ENCODE measurements at places on chromosomes 16 and 17.
A peak's percentile ranks its signal among the peaks of the same experiment; 100 is the strongest.

GRCh38 chr17:61809816-61810392 is 53.4 kb downstream of the BRIP1 start:
- DNase-seq: no peak

DNA sequence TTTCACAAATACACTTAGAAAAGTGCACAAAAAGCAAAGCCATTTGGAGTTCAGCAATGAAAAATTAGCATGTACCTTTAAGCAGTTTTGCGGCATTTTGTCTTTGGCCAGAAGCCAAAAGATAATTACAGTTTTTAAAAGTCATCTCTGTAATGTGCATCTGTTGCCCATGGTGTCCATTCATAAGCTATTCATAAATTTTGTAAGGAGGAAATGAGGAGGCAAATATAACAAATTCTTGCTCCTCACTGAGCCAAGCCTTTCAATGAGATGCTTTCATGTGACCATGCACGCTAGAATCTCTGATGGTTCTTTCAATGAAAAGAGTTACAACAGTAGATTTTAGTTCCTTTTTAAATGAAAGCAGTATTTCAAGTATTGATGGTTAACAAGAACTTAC is 247.1 kb upstream of the MON1B start:
- DNase-seq: no peak

DNA sequence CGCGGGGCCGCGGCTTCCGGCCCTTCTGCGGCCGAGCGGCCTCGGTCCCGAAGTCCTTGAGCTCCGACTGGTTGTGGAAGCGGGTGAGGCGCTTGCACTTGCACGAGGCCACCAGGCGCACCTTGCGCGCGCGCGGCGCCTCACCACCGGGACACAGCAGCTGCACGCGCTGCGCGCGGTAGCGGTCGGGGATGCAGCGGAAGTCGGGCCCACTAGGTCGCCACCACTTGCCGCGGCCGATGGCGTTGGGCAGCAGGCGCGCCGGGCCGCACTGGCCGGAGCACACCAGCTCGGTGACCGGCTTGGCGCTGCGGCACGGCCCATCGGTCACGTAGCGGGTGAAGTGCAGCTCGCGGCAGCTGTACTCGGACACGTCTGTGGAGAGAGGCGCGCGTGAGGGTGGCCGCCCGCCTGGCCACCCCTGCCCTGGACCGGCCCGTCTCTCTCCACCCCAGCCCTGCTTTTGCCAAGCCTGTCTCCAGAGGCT is 3.2 kb downstream of the SOST start:
- DNase-seq: no peak

DNA sequence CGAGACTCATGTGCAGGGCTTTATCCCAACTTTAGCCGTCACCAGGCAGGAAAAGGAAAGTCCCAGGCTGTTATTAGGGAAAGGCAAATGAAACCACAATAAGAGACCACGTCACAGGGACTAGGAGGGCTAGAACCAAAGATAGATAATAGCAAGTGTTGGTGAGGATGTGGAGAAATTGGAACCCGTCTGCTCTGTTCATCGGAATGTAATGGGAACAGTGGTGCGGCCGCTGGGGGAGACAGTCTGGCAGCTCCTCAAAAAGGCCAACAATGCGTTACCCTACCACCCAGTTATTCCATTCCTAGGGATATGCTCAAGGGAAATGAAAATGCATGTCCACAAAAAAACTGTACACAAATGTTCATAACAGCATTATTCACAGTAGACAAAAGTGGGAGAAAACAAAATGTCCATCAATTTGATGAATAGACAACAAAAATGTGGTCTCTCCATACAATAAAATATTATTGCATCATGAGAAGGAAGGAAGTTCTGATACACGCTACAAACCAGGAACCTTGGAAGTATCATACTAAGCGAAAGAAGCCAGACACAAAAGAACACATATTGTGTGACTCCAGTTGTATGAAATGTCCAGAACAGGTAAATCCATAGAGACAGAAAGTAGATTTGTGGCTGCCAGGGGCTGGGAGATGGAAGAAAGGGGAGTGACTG is 19.5 kb upstream of the USP10 start:
- DNase-seq: no peak

- DNase-seq: peak; percentile 71
Observed at GRCh38 chr16:66516808-66517585, 32.9 kb downstream of the TK2 start.

DNA sequence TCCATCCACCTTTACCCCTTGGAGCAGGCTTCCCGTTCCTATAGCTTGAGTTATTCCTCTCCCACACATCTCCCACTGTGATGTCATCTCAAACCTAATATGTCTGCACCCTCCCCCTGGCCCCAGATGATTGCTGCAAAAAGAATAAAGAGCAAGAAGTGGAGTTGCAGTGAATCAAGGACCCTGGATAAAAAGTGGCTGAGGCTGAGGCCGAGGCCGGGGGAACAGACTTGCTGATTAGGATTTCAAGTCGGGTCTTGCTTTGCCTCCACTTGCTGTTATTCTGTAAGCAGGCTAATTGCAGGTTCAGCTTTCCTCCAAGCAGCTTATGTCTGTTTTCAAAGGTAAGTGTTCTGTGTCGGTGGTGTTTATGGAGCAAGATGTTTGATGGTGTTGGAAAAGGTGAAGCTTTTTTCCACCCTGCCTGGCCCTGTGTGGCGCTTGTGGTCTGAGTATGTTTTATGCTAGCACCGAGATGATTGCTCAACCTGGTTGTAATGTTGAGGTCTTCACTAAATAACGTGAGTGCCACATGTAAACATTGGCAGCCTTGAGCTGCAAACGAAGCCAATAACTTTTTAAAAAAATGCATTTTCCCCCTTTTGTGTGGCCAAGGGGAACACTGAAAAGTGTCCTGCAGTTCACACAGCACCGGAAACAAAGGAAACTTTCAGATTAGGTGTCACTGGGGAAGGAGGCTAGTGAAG is 15.4 kb downstream of the HS3ST3B1 start:
- no peak for DNase-seq

DNA sequence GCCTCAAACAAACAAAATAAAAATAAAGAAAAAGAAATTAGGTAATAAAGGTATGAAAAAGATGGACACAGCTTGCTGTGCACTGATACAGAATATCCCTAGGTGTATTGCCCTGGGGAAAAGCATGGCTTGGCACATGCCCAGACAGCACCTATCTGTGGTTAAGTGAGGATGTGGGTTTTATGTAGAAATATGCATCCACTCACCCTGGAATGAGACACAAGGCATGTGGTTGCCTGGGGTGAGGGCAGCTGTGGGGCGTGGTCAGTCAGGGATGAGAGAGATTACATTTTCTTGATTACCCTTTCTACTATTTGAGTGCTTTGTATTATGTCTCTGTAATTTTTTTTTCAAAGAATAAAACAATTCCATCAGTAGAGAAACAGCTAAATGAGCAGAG is 6.9 kb downstream of the PLLP start:
- no peak for DNase-seq

DNA sequence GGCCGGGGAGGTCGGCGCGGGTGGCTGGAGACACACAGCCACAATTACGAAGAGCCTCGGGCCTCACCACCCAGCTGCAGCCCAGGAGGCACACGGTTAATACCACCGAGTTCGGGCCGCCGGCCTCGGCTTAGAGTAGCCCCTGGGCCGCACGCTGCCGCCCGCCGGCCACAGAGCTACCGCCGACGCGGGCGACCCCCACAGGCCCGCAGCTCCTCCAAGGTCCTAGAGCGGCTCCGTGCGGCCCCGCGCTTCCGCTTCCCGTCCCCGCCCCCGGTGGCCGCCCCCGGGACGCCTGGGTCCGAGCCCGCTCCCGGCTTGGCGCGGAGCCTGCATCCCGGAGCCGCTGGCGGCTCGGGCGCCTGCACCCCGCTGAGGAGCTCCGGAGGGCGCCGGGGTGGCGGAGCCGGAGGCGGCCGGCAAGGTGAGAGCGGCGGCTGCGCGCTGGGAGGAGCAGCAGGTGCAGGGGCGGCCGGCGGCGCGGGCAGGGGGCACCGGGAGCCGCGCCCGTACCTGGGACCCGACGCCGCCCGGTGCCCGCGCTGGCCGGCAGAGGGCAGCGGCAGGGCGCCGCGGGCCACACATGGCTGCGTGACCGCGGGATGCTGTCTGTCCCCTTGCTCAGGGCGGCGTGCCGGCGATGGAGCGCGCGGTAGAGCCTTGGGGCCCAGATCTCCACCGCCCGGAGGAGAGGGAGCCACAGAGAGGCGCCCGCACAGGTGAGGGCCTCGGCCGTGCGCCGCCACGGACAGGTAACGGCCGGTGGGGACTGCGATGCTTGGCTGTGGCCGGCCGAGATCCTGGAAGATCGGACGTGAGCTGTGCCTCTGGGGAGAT is at the start of gene ZNF48:
Gene ZNF48 (plus strand): TSS at position 266 of the 837 bp plus-strand sequence. CDS start 375 bp downstream, at position 641.
- DNase-seq: peak; percentile 83

GRCh38 chr17:76529224-76530094 is 8.1 kb downstream of the CYGB start:
- peak; percentile 75 for DNase-seq

GRCh38 chr16:67514382-67514828 is 14.2 kb upstream of the RIPOR1 start:
- DNase-seq: no peak

GRCh38 chr16:14434860-14435259 is 195.2 kb downstream of the PARN start:
- DNase-seq: no peak

DNA sequence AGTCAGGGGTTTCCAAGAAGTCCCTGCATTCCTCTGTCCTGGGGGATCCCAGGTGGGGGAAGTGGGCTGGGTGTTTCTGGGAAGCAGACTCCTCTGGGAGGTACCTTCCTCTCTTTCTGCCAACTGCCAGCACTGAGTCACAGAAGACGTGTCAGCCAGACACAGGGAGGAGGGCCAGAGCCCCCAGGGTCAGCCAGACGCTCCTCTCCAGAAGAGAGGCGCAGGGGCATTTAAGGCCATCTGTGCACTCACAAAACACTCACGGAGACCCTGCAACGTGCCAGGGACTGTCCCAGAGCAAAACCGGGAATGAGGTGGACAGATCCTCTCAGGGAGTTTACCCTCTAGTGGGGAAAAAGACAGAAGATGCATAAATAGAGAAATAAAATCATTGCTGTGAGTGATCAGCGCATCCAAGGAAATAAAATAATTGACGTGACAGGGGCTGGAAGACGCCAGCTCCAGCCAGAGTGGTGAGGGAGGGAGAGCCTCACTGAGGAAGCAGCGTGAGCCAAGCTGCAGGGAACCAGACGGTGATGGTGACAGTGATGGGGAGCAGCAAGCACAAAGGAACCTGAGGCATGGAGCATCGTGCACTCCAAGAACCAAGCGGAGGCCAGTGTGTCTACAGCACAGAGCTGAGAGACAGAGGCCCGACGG is 105.4 kb downstream of the ZNF423 start:
- DNase-seq: no peak

DNA sequence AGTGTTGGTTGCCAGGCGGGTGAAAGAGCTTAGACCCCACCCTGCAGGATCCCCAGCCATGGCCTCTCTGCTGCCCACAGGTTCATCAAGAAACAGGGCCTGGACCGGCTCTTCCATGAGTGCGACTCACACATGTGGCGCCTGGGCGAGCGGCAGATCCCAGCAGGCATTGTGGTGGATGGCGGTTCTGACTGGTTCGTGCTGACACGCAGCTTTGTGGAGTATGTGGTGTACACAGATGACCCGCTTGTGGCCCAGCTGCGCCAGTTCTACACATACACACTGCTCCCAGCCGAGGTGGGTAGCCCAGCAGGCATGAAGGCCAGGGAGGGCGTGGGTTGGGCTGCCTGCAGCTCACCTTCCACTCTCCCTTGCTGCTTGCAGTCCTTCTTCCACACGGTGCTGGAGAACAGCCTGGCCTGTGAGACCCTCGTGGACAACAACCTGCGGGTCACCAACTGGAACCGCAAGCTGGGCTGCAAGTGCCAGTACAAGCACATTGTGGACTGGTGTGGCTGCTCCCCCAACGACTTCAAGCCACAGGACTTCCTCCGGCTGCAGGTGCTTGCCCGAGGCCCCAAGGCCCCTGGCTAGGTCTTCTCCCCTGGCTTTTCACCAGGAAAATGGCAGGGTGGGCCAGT is 9.9 kb downstream of the XYLT2 start:
- DNase-seq: no peak

GRCh38 chr17:33667671-33668070 is 374.6 kb upstream of the ASIC2 start:
- no peak for DNase-seq
